ENCODE measurements at places on chromosomes 7 and 10.

- DNase-seq: no peak
Measured at GRCh38 chr7:142906643-142907042, 21.1 kb upstream of the TRPV6 start.

- no peak for DNase-seq
Measured at GRCh38 chr10:78044699-78045098, 11.0 kb downstream of the RPS24 start.

- no peak for DNase-seq
Measured at GRCh38 chr10:108436096-108436495, 1271.6 kb upstream of the SORCS1 start.

- DNase-seq: no peak
Measured at GRCh38 chr10:15877836-15878576, 17.7 kb upstream of the MINDY3 start.

DNA sequence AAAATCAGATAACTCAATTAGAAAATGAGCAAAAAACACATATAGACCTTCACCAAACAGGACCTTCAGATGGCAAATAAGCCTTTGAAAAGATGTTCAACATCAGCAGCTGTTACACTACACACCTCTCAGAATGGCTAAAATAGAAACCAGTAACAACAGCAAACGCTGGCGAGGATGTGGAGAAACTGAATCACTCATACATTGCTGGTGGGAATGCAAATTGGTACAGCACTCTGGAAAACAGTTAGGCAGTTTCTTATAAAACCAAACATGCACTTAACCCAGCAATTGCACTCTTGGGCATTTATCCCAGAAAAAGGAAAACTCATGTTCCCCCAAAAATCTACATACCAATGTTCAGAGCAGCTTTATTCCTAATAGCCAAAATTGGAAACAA, 37.7 kb upstream of the SMARCD3 start:
- no peak for DNase-seq

Data from stimulated activated CD4-positive, alpha-beta T cell treated with anti-CD3 and anti-CD28 coated beads, TNF-alpha, amount 100 ng/mL, for 4 hours (primary cell).